Kidney (tissue), 22 donors: ENCODE measurements at places on chromosomes 5 and 9.

- no peak for DNase-seq
These were observed 34.0 kb upstream of the ZNF618 start for GRCh38 chr9:113842086-113842485.

DNA sequence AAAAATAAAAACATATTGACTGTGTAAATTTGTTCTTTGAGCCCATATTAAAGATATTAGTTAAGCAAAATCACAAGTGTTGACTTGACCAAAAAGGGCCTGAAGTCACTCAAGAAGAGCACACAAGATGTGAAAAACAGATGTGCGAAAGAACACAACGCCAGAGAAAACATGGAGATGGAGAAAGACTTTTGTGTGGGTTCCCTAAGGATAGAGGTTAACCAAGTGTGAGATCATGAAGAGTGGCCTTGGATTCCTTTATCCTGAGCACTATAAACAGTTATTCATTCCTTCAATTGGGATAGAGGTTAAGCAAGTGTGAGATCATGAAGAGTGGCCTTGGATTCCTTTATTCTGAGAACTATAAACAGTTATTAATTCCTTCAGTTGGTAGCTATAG is 361.8 kb downstream of the CDH18 start:
- DNase-seq = no peak

DNA sequence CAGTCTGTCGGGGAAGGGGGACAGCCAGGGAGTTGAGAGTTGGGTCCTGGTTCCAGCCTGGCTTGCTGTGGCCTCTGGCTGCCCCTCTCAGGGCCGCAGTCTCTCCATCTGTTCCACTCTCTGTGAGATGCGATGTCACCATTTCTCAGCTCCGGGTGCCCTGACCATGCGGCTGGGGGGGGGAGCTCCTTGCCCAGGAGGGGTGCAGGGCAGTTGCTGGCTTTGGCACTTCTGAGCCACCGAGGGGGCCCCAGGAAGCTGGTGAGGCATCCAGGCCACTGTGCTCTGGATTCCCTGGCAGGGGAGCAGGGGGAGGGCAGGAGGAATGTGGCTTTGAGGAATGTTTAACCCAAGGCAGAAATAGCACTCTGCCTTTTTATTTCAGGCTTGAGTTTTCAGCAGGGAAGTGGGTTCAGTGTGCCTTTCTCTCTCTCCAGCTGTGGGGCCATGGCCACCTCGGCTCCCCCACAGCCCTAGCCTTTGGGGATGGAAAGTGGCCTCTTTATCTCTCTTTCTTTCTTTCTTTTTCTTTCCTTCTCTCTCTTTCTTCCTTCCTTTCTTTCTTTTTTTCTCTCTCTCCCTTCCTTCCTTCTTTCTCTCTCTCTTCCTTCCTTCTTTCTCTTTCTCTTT is 11.0 kb downstream of the NCS1 start:
- DNase-seq = peak; percentile 83

DNA sequence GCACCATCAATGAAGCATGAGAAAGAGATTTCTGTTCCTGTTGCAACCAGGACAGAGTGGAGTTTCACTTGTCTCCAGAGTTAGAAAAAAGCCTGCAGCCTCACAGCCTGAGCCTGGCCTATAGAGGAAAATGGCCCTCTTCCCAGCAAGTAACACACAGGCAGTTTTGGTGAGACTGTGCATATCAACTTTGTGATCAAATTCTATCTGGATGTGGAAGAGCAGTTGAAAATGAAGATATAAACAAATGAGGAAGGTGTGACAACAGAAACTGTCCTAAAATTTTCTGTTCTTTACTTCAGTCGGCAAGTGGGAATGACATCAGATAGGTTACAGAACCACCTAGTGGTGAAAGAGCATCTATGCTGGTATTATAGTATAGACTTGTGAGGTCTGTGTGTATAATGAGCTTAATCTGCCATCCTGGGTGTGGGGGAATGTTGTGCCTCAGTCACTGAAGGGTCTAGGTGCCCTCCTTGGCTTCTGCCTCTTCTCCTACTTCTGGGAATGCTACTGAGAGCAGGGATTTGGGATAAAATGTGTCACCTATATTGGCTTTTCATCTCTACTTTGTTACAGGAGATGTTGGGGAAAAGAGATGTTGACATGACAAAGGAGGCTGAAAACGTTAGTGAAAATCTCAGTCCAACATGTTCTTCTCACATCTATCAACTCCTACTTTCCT is 28.2 kb downstream of the YIPF5 start:
- peak; percentile 77 for DNase-seq

GRCh38 chr9:18002718-18003438 is 424.0 kb downstream of the SH3GL2 start:
- no peak for DNase-seq

DNA sequence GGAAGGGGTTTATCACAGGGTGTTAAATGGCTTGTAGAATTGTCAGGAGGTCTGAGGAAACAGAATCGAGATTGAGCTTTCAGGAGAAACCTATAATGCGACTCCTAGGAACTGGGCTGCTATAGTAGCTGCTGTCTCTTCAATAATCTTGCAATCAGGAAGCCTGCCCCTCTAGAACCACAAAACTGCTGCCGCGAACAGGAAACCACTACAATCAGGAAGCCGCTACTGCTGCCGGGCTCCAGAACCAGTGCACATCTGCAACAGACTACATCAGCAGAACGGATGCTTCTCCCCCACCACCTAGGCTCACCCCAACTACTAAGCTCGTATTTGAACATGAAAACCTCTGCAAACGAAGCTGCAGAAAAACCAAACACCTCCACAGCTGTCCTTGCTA is 31.6 kb downstream of the TNFSF8 start:
- DNase-seq = no peak

DNA sequence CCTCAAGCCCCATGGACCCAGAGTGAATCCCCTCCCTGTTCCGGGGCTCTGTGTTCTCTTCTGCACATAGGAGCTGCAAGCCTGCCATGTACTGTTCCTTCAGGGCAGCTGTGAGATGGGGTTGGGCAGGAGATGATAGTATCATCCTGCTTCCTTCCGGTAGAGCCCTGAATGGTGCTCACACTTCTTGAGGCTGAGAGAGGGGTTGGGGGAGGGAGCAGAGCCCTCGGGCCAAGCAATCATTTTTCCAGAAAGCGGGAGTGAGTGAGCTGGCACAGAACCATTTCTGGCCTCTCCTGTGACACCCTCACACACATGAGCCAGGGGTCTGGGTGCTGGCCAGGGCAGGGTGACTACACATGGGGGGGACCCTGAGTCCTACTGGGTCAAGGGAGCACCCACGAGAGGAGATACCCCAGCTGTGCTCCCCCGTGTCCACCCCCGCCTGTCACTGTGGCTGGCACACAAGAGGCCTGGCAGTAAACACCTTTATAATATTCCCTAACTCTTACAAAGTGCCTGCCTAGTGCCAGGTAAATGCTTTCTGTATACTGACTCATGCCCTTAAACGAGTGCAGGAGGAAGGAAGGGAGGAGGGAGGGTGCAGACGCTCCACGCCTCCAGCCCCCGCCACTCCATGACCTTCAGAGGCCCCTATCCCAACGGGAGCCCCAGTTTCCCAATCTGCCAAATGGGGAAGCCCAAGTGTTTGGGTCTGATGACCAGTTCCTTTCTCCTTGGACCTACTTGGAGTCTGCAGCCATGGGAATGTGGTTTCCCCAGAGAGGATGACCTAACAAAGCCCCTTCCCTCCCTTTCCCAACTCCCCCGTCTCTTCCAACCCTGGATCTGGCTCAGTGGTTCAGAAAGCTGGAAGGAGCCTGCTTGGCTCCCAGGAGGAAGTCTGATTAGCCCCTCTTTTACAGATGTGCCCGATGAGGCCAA is 15.5 kb downstream of the AKNA start:
- peak; percentile 79 for DNase-seq

DNA sequence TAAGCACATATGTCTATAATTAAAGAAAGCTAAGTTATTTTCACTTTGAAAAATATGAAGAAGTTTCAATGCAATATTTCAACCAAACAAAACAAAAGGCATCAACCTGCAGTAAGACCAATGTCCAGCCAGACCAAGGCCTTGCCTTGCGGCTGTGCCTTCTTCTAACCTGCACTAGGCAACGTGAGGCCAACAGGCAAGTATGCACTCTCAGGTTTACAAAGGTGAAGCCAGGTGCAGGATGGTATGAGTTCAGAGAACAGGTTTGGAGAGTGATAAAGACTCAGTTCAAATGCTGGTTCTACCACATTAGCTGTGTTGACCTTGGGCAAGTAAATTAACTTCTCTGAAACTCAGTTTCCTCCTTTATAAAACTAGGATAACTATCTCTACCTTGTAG is 79.3 kb downstream of the KLHL3 start:
- DNase-seq = no peak

DNA sequence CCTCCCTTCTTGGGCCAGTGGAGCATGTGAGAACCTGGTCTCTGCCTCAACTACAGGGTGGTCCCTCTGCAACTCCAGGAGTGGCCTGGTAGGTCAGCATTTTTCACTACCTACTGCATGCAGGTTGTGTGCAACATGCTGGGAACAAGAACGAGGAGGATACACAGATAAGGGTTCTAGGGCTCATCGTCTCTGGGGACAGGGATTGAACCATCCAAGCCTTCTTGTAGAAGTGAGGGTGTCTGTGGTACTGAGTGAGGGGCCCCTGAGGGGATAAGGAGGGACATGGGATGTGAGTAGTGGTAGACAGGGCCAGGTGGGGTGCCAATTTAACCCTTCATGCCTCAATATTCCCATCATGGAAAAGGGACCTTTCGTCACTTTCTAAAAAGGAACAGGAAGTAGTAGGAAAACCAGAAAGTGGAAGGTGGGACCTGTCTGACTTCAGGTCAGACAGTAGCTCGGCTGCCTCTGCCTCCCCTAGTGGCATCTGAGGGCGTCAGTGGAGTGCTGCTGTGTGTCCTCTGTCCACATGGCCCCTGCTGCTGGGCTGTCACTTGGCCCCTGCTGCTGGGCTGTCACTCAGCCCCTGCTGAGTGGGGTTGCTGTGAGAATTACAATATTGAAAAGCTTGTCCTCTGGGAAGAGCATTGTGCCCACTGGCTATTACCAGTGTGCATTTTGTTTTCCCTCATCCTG is 48.6 kb upstream of the RNU6ATAC start:
- DNase-seq = no peak

- DNase-seq = no peak
These were observed 108.7 kb downstream of the SREK1 start for GRCh38 chr5:66252849-66253248.

GRCh38 chr9:121601194-121601593 is 50.2 kb upstream of the DAB2IP start:
- DNase-seq = no peak

DNA sequence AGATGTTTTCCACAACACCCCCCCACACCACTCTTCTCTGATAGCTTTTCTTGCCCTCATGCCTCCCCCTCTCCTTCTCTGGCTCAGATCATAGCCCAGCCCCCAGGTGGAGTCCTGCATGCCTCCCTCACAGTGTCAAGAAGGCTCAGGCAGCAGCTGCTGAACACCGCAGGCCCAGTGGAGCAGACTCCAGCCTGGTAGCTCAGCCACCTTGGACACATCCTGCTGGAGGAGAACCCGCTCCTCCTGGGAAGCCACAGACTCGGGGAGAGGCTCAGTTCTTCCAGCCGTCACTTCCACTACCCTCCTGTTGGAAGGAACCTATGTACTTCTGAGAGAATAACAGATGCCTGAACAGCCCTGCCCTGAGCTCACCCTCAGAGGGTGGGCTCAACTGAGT is 143.4 kb downstream of the SPOCK1 start:
- DNase-seq = no peak

- DNase-seq = no peak
These were observed 92.8 kb upstream of the VCAN start for GRCh38 chr5:83378624-83379289.

GRCh38 chr5:15748266-15748665 is 248.3 kb downstream of the FBXL7 start:
- no peak for DNase-seq

- DNase-seq = no peak
These were observed 4.1 kb upstream of the ZFYVE16 start for GRCh38 chr5:80403782-80404181.

DNA sequence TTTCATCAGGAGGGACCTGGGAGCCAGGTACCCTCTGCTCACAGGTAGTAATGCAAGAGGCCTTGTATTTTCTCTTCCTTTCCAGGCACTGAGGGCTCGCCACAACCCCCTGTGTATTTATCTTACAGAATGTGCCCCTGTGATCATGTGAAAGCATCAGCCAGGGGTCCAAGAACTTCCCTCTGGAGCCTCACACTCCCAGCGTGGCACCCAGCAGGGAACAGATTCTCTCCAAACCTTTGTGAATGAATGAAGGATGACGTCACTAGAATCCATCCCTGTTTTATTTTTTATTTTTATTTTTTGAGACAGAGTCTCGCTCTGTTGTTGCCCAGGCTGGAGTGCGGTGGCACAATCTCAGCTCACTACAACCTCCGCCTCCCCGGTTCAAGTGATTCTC is 107.3 kb upstream of the IER5L start:
- DNase-seq = no peak

DNA sequence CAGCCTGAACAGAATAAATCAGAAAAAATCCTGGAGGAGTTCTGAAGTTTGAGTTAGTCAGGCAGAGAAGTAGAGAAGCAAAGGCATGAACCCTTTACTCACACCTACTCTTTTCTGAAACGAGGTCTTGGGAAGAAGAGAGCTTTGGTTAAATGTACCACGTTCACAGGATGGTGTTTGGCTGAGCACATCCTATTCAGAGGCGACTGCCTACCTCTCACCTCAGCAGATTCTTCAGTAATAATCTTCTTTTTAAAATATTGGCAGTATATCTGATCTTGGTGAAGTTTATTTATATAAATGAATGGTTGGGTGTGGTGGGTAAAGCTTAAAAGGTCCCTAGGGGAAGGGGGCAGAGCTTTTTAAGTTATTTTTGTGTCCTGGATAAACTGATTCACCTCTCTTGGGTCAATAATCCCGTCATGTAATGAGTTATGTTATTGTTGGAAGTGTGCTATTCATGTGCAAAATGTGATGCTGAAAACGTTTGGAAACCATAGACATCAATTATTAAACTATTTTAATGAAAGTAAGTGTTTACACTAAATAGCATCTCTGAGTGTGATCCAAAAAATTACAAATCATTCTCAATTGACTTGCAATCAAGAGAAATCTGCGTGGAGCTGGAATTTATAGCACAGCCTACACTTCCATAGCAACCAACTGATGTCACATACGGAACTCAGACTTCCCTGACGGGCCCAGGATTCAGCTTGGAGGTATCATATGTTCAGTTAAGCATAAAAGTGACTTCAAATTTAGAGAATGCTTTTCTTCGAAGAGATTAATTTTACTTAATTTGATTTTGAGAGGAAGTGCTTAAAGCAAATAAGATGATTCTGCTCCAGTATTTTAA is 94.3 kb upstream of the EQTN start:
- DNase-seq = no peak

- no peak for DNase-seq
These were observed 49.5 kb downstream of the DAB2IP start for GRCh38 chr9:121700832-121701419.

- DNase-seq = no peak
These were observed 841 bp downstream of the ACSL6 start for GRCh38 chr5:132010645-132010988.

GRCh38 chr5:112106878-112107277 is 312.2 kb downstream of the EPB41L4A start:
- no peak for DNase-seq

GRCh38 chr5:39427229-39427628 is 2.4 kb upstream of the DAB2 start:
- no peak for DNase-seq

GRCh38 chr9:79812507-79813257 is 240.9 kb downstream of the TLE4 start:
- DNase-seq = no peak

- no peak for DNase-seq
These were observed 165.8 kb downstream of the MELK start for GRCh38 chr9:36738318-36738976.

- no peak for DNase-seq
These were observed 405.4 kb upstream of the ACTBL2 start for GRCh38 chr5:57887851-57888621.
